ENCODE measurements at places on chromosomes 1 and 21. TPM values are rescaled to one million over a fixed set of nuclear protein-coding genes. Genes with fewer than 3 reads are reported as not detected.
A peak's percentile ranks its signal among the peaks of the same experiment; 100 is the strongest.

GRCh38 chr1:178093951-178094738, at the start of gene RASAL2:
Gene RASAL2 (plus strand): TSS chr1:178094104. CDS start chr1:178094493, 389 bp downstream.
- peak; percentile 80 for DNase-seq

CELA3B gene
- total RNA-seq, result not detected

- no peak for DNase-seq
Measured at GRCh38 chr1:232404981-232405731, 224.8 kb downstream of the SIPA1L2 start.

DNA sequence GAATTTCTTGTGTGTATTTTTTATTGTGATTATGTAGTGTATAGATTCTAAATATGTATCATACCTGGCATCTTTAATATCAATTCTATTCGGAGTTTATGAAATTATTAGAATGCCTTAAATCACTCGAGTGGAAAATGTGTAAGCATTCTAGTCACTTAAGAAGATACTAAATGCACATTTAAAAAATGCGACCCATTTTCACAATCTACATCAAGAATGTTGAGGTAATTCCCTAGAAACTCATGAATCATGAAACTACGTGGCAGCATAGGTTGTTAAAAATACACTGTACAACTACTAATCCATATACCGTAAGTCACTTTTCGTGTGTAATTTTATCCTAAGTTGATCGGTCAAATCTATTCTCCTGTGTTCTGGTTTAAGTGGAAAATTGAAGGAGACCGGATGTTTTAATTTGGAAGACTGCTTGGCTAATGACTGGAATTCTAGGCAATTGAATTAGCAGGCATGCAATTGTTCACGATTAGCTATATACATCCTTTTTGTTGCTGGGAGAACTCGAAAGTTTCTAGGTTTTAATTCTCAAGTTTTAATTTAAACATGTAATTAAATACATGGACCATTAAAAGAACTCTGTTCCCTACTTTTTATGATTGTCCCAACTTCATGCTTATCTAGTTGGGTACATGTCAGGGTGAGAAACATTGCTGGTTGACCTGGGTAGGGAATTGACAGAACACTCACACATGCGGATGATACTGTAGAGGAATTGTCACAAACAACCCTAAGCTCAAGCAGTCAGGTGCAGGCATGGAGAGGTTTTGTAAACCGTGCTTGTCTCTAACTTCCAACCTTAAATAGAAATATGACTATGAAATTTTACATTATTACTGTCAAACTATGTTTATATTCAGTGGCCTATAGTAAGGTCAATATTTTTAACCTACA, 6.6 kb downstream of the ZBTB18 start:
- DNase-seq, result no peak

SH2D5 gene
- total RNA-seq, result 5.3 TPM

NUDC gene
- total RNA-seq, result 97.9 TPM

DNA sequence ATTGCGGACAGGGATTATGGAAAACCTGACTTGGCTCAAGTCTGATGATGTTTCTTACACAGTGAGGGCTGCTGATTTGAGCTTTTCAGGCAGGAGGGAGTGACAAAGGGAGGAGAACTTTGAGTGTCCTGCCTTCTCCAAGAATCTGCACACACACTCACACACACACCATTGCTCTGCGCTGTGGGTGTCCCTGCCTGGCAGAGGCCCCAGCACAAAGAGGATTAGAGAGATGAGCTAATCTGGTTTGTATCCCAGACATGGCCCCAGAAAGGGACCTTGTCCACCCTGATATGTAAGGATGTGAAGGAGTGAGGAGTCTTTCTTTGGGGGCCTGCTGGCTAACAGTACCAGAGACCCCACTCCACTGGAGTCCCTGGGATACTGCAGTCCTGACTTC, 5.9 kb upstream of the WNT2B start:
- DNase-seq, result peak; percentile 83

AIM2 gene
- total RNA-seq, result not detected

DNA sequence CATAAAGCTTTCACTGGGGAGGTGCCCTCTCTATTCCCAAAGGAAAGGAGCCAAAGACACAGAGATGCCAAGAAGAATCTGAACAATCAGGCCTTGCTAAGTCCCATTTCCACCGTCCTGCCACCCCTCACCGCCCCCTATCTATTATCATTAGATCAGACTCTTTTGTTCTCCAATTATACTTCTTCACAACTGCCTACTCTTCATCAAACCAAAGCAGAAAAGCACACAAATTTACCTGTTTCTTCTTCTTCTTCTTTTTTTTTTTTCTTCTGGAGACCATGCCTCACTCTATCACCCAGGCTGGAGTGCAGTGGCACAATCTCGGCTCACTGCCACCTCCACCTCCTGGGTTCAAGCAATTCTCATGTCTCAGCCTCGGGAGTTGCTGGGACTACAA, 43.1 kb upstream of the ARHGEF10L start:
- no peak for DNase-seq

Data from SJSA1 (cell line).